ENCODE measurements at places on chromosomes 11 and 22.

DNA sequence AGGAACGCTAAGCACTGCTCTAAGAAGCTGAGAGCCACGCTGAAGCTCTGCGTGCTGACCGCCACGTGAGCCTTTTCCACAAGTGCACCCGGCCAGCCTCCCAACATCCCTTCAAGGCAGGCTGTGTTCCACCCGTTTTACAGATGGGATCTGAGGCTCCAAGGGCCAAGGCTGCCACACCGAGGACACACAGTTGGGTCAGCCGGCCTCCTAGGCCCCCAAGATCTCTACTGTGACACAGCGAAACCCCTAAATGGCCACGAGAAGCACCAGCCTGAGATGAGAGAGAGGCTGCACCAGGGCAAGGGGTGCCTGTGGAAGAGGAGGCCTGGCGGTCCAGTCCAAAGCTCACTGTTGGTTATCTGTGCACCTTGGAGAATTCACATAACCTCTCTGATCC, 11.8 kb upstream of the CD5 start:
- no peak for DNase-seq

DNA sequence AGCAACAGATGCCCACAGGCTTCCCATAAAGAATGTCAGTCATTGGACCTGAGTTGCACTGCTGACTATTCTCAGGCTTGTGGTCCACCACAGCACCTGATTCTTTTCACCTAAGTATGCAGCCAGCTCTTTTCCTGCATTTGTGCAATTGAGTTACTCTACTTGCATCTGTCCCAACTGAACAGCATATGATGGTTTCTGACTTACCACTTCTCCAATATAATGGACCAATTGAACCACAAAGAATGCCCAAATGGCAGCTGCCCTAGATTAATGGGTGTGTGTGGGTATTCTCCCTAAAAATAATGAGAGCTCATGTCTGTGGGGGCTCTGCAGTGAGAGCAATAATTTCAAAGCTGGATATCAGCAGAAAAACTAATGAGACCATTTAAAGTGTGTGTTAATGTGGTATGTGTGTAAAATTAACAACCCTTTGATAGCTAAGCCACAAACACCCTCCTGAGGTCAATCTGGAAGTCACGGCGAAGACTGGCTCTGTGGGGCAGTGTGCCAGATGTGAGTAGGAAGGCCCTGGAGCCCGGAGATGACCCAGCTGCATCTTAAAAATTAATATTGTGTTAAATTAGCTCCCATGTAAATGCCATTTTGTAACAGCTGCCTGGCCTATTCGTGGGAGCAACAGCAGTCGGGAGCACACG, 43.8 kb downstream of the SC5D start:
- DNase-seq = no peak

- DNase-seq = no peak
These were observed 8.4 kb upstream of the CTR9 start for GRCh38 chr11:10742460-10743208.

DNA sequence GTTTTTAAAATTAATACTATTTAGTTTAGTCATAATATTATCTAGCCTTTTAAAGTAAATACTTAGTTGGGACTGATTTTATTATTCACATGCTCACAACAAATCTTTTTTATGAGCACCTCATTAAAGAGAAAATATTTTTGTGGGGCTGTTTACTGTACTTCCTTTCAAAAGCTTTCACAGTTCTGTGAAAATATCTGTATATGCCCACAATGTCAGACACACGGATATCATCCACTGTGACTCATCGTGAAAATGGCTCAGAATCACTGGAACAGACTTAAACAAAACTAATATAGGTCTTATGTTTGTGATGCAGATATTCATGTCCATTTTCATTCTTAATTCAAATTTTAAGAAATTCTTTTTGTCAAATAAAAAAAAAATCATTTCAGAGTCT, 305.2 kb downstream of the RAB38 start:
- DNase-seq = no peak

DNA sequence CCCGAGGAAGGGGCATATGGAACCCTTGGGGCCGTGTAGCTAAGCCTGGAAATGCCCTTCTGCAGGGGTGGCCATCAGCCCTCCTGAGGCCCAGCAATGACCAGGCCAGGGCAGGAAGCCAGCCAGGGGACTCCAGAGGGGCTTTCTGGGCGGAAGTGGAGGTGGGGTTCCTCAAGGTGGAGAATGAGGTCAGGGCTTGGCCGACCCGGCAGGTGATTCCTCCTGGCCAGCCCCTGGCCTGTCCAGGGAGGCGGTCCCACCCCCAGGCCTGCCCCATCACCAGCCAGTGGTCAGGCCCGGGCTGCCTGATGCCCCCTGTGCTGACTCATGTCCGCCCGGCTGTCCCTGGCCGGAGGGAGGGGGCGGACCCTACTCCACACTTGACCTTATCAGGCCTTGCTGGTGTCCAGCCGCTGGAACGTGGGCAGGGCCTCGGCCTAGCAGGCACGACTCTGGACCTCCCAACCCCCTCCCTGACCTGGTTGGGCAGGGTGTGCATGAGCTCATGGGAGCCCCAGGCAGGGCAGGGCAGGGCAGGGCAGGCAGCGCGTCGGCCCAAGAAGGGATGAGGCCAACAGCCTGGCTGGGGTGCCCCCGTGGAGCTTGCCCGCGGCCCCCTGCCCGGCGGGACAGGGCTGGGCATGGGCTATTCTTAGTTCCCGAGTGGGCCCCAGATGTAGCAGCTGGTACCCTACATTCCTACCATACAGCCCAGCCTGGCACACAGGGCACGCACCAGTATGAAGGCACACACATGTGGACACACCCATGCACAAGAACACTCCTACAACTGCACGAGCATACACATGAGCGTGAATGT, 35.9 kb downstream of the RPL3 start:
- no peak for DNase-seq

DNA sequence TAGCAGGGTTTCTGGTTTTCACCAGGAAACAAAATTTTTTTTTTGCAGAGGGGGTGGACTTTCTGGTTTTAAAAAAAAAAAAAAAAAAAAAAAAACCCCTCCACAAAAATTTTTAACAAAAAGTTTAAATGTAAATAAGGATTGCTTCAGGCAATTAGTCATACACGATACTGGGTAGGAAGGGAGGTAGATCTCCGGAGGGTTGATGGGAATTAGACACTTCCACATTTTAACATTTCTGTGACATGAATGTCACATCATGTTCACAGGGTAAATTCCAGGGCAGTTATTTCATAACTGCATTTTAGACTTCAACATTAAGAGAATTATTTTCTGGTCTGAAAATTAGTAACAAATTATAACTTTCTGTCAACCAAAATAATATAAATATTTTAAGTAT, 15.9 kb downstream of the NUP98 start:
- DNase-seq = no peak

- no peak for DNase-seq
These were observed 8.7 kb downstream of the TSKU start for GRCh38 chr11:76791861-76792260.

- DNase-seq = no peak
These were observed 499.0 kb upstream of the CCDC179 start for GRCh38 chr11:23359297-23359696.

DNA sequence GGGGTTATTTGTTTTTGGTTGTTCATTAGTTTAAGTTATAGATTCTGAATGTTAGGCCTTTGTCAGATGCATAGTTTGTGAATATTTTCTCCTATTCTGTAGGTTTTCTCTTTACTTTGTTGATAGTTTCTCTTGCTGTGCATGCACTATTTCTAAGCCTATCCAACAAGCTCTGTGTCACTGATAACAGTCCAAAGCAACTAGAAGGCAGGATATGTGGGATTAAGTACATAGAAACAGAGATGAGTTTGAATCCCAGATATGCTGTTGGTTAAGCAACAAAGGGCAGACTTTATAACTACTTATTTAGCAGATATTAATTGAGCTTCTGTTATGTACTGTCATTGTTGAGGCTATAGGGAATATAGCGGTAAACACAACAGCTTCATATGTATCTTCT, 390.4 kb downstream of the INSC start:
- DNase-seq = no peak
